ENCODE measurements at places on chromosomes 7 and 10.

DNA sequence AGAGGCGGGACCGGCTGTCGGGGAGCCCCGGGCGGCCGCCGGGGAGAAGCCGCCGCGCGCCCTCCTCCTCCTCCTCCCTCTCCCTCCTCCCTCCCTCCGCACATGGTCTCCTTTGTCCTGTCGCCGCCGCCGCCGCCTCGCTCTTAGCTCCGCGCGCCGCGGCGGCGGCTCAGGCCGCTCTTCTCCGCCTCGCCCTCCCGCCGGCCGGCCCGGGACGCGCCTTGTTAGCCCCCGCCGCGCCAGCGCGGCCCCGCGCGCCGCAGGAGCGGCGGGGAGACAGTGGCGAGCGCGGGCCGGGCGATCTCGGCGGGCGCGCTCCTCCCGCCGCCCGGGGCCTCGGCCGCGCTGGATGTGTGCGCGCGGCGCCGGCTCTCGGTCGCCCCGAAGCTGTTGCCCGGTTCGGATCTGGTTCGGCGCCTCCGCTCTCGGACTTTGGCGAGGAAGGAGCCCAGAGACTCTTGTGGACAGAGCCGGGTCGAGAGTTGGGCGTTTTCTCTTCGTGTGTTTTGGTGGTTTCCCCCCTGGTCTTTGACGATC, 437.4 kb upstream of the GALNT17 start:
- DNase-seq, result no peak

DNA sequence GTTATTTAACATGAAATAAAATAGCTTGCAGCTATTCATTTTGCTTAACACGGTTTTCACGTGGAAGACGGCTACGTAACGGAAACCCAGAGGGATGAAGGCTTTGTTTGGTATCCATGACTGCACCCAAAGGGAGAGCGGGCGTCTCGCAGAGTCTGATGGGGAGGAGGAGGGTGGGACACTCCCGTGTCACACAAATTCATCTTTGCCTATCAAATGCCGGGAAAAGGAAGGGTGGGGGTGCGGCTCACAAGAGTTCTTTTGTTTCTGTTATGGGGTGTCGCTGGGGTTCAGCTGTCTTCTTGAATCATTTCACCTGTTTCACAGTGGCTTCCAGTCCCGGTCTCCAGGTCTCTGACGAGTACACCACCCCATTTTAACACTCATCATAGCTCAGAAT, 108.5 kb downstream of the ZRANB1 start:
- no peak for DNase-seq

DNA sequence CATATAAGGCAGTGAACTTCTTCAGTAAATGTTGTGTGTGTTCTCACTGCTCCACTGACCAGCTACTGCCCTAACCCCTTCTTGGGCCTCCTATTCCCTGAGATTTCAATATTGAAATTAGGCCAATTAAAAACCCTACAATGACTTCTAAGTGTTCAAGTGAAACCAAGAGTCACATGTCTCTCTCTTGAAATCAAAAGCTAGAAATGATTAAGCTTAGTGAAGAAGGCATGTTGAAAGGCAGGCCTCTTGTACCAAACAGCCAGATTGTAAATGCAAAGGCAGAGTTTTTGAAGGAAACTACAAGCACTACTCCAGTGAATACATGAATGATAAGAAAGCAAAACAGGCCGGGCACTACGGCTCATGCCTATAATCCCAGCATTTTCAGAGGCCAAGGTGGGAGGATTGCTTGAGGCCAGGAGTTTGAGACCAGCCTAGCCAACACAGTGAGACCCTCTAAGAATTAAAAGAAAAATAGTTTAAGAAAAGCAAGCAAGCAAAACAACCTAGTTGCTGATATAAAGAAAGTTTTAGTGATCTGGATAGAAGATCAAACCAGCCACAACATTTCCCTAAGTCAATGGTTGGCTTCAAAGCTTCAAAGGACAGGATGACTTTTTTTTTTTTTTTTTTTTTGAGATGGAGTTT, 22.3 kb downstream of the BRAF start:
- DNase-seq, result no peak

DNA sequence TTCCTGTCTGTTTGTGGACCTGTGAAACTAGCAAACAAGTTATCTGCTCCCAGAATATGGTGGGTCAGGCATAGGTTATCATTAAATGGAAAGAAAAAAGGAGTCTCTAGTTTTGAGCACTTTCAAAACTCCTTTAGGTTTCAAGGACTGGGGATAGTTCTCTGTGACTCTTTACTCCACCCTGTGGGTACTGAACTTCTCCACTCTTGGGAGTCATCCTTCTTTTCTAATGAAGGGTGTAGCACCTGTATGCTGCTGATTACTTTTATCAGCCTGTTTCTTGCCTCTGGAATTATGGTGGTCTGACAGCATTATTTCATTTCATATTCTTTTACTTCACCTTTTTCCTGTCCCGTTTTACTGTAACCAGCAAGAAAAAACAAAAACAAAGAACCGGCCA, 6.7 kb downstream of the GNAI1 start:
- no peak for DNase-seq

GRCh38 chr10:63166742-63167258, 33.7 kb downstream of the NRBF2 start:
- DNase-seq, result no peak

GRCh38 chr10:1499359-1499957, 237.9 kb downstream of the ADARB2 start:
- DNase-seq, result no peak

DNA sequence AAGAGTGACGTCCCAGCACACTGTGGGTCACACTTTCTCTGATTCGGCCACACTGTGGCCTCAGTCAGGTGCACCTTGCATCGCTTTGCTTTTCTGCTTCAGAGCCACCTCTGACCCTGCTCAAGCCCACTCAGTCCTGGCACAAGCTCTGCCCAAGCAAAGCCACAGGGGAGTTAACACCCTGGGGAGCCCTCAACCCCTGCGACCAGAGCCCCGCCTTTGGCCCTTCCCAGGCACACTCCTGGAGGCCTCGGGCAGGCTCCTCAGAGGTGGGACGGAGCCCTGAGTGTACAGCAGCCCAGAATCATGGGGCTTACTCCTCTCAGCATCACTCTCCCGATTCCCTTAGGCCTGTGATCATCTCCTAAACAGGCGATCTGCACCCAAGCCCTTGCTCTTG, 71.0 kb downstream of the HIPK2 start:
- DNase-seq, result no peak

GRCh38 chr7:116305485-116306408, 95.4 kb downstream of the TES start:
- no peak for DNase-seq

GRCh38 chr10:132178672-132179545, 7.8 kb upstream of the DPYSL4 start:
- no peak for DNase-seq

DNA sequence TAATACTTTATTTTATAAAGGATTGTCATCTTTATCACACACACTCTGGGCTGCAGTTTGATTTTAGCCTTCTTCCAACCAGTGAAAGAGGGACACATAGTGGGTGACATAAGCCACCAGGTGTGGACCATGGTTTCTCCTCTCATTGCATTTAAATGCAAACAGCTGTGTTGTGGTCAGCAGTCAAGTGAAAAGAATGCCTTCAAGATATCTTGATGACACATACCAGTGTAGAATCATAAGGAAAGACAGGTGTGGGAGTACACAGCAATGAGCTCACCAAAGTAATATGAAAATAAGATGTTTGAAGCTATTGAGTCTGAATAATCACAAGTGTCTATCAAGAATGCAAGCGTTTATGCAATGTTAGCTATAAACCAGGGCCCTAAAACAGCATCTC, 580.0 kb downstream of the XPNPEP1 start:
- no peak for DNase-seq

DNA sequence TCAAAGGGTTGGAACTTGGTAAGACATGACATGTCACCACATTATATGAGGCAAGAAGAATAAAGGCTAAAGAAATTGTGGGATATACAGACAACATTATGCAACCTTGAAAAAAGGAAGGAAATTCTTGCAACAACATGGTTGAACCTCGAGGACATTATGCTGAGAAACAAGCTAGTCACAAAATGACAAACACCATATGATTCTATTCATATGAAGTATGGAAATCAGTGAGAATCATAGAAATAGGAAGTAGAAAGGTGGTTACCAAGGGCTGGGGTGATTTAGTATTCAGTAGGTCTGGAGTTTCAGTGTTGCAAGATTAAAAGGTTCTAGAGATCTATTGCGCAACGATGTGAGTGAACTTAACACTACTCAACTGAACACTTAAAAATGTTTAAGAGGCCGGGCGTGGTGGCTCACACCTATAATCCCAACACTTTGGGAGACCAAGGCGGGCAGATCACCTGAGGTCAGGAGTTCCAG, 126.9 kb upstream of the TBX20 start:
- no peak for DNase-seq

DNA sequence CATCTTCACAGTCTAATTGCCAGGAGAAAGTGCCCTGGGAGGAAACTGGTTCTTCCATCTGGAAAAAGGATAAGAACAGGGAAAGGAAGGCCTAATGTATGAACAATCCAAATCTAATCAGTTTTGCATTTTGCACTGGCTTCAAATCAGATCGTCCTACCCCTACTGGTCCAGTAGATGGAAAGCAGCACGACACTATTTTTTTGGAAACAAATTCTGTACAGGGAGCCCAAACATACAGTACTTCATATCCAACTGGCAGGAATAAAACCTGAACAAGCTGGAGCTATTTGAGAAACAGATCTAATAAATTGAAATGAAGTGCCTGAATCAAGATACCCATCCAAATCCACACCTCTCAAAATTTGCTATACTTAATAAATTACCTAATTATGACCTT, 36.5 kb downstream of the ETV1 start:
- DNase-seq, result no peak

- DNase-seq, result no peak
Observed at GRCh38 chr7:96612034-96612433, 97.6 kb downstream of the SEM1 start.

DNA sequence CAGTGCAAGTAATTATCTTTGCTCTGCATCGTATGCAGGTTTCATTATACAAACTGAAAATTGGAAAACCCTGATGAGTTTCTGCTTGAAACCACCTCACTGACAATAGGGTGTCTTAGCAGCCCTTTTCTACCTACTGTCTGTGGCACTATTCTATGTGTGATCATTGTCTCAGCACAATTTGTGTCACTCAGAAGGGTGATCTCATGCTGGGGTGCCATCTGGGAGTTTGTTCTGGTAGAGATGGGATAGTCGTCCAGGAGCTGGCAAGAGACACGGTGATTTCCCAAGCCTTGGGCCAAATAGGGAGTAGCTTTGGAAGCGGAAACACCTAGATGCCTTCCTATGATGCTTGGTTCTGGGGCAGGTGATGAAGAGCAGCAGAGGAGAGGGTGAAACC, 186.3 kb downstream of the FRMD4A start:
- DNase-seq, result no peak

DNA sequence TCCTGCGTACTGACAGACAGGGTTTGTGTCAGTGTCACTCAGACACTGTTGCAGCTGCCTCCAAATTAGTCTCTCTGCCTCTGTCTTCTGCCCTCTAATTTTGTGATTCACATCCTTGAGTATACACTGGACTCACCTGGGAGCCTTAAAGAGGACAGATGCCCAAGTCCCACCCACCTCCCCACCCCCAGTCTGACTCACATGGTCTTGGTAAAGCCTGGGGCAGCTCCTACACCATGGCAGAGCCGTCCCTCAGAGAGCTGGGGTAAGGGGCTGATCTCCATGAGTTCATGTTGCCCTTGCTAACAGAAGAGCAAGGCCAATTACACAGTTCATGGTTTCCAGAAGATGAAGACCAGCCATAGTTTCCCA, 197.6 kb upstream of the STK17A start:
- DNase-seq, result no peak

- peak; percentile 44 for DNase-seq
Observed at GRCh38 chr7:150854066-150855000, 2.0 kb downstream of the AOC1 start.
